ENCODE measurements at places on chromosomes 1 and 21. TPM values are rescaled to one million over a fixed set of nuclear protein-coding genes. Genes with fewer than 3 reads are reported as not detected.

- H3K4me3 ChIP-seq, result no peak overlapping the region
- peaks cover 55% of the 10 kb centered on the region for H3K4me1 ChIP-seq
- H3K36me3 ChIP-seq, result no peaks in the 10 kb centered on the region
- DNase-seq, result no peak
Measured at GRCh38 chr1:117388328-117388727, 21.1 kb downstream of the MAN1A2 start.

DNA sequence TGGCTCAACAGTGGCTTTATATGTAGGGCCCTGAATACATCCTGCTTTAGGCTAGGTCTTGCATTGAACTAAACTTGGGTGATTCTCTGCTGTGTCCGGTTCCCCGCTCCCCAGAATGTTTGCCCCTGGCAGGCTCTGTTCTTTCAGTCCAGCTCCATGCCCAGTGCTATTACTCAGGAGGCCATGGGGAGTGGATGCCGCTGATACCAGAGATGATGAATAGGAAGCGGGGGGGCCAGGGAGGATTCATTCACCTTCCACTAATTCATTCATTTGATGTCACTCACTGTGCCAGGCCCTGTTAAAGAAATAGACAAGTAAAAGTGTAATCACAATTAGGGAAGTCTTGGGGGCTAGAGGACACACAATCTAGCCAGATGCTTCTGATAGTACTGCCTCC, 83.8 kb downstream of the TMEM53 start:
- H3K36me3 ChIP-seq, result no peaks in the 10 kb centered on the region
- H3K27ac ChIP-seq, result no peak overlapping the region
- peaks cover 15% of the 10 kb centered on the region for H3K27me3 ChIP-seq
- no peaks in the 10 kb centered on the region for H3K4me1 ChIP-seq
- H3K4me3 ChIP-seq, result no peak overlapping the region

DNA sequence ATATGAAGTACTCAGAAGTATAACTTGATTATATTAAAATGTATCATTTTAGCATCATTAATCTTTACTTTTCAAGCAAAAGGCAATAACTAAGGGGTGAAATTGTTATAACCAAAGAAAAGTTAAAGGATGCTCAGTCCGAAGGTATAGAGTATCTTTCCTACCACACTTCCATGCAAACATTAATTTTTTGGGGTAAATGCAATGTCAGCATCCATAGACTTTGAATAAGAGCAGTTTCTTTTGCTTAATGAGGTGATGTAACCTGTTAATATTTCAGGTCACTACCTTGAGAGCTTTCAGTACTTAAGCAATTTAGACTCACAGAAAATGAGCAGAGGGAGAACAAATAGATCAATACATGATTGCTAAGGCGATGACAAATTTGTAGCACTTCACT, 1093.5 kb downstream of the PLA2G4A start:
- no peaks in the 10 kb centered on the region for H3K27me3 ChIP-seq
- no peaks in the 10 kb centered on the region for H3K36me3 ChIP-seq
- no peak overlapping the region for H3K4me3 ChIP-seq
- H3K27ac ChIP-seq, result no peak overlapping the region

GRCh38 chr1:71080230-71080738, 551 bp downstream of the ZRANB2 start:
- no peak for DNase-seq
- H3K36me3 ChIP-seq, result peaks cover 33% of the 10 kb centered on the region
- peak overlapping the region; percentile 72 for H3K4me3 ChIP-seq
- peaks cover 3% of the 10 kb centered on the region for H3K27me3 ChIP-seq
- H3K4me1 ChIP-seq, result peaks cover 15% of the 10 kb centered on the region

GRCh38 chr1:199243423-199244061, 604.7 kb downstream of the PTPRC start:
- H3K36me3 ChIP-seq, result no peaks in the 10 kb centered on the region
- H3K4me1 ChIP-seq, result no peaks in the 10 kb centered on the region
- H3K27me3 ChIP-seq, result no peaks in the 10 kb centered on the region
- H3K4me3 ChIP-seq, result no peak overlapping the region
- H3K27ac ChIP-seq, result no peak overlapping the region
- peak; percentile 13 for DNase-seq

GRCh38 chr1:37676281-37677142, 15.8 kb upstream of the CDCA8 start:
- peaks cover 5% of the 10 kb centered on the region for H3K36me3 ChIP-seq
- H3K27ac ChIP-seq, result peak overlapping the region; percentile 36

DNA sequence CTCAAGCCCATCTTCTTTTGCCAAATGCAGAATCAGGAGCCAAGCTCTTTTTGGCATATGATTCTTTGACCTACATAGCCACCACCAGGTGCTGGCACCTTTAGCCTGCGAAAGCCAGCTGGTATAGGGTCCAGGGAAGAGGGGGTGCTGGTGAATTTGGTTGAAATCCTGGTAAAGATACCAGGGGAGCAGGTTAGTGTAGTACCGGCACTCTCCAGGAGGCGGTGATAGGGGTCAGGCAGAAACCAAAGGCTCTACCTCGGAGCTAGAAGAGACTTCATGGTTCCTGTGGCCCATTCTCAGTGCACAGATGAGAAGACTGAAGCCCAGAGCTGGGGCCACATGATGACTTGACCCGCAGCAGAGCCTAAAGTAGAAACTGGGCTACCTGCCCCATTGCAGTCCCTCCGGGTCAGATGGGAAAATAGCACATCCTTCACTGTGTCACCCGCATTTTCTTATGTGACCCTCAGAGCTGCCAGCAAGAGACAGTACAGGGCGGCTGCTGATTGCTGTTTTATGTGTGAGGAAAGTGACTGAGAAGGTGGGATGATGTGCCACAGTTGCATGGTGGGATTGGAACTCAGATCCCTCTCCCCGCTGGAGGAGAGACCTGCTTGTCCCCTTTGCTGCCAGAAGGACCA, 36.0 kb upstream of the IL19 start:
- DNase-seq, result peak; percentile 37
- H3K36me3 ChIP-seq, result peaks cover 28% of the 10 kb centered on the region
- no peak overlapping the region for H3K4me3 ChIP-seq
- H3K4me1 ChIP-seq, result peaks cover 19% of the 10 kb centered on the region

DNA sequence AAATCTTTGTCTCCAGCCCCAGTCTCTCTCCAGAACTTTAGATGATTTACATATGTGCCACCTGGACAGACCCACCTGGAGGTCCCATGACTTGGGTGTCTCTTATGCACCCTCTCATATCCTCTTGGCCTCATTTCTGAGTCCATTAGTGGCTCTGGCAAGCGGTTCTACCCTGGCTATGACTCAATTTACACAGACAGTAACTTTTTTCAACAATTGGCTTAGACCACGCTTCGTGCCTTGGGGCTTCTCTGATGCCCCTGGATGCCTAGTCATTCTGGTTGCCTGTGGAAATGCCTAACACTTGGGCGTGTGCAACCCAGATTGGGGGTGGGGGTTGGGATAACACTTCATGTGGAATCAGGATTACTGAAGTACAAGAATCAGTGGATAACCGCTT, 57.1 kb upstream of the GADD45A start:
- no peaks in the 10 kb centered on the region for H3K27me3 ChIP-seq
- H3K4me3 ChIP-seq, result no peak overlapping the region
- no peak overlapping the region for H3K27ac ChIP-seq
- no peak for DNase-seq

DNA sequence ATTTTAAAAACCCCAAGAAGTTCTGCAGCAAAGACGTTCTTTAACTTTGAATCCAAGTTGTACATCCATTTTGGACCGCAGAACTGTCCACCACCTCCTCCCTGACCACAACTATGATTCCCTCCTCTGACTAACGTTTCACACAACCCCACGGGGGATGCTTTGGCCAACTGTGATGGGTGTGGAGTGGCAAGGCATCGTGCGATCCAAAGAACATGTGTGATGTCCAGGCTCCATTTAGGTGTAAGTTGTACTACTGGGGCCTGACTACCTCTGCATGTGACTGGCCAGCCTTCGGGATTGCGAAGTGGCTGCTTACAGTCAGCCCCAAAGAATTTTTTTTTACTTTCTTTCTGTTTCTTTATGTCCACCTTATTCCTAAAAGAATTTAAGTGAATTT, 6.7 kb downstream of the KCNJ15 start:
- no peaks in the 10 kb centered on the region for H3K27me3 ChIP-seq
- H3K4me3 ChIP-seq, result no peak overlapping the region
- no peak for DNase-seq
- H3K4me1 ChIP-seq, result no peaks in the 10 kb centered on the region
- no peaks in the 10 kb centered on the region for H3K36me3 ChIP-seq

GRCh38 chr1:198179556-198179981, 22.8 kb downstream of the NEK7 start:
- no peaks in the 10 kb centered on the region for H3K27me3 ChIP-seq
- H3K27ac ChIP-seq, result no peak overlapping the region
- no peaks in the 10 kb centered on the region for H3K36me3 ChIP-seq
- H3K4me3 ChIP-seq, result no peak overlapping the region
- peaks cover 70% of the 10 kb centered on the region for H3K4me1 ChIP-seq

DNA sequence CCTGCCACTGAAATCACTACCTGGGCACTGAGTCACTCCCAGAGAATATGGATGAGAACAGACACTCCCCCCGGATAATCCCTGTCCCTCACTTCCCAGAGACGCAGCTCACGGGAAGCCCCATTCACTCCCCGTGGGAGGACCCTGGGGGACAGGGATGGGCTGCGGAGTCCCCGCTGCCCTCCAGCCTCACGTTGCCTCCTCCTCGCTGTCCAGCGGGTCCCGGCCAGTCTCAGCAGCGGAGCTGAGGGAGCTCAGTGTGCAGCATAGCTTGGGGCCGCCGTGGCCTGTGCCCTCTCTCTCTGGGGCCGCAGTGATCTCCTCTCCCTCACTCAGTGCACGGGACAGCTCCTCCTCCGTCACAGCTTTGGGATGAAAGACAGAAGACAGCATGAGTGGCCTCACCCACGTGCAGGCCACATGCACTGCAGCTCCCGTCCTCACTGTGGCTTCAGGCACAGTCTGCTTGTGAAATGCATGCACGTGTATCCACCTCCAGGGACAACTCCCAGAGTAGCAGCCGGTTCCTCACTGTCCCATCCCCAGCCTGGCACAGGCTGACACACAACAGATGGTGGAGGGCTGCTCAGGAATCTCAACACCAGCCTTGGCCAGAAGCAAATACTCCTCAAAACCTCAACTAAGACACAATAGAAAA, 7.4 kb downstream of the CFAP410 start:
- H3K36me3 ChIP-seq, result peaks cover 37% of the 10 kb centered on the region
- H3K27me3 ChIP-seq, result no peaks in the 10 kb centered on the region
- no peak overlapping the region for H3K4me3 ChIP-seq
- H3K27ac ChIP-seq, result no peak overlapping the region

GRCh38 chr1:207362962-207363860, 41.7 kb downstream of the CD55 start:
- no peak overlapping the region for H3K27ac ChIP-seq
- no peak overlapping the region for H3K4me3 ChIP-seq
- peaks cover 22% of the 10 kb centered on the region for H3K36me3 ChIP-seq
- H3K4me1 ChIP-seq, result no peaks in the 10 kb centered on the region
- no peak for DNase-seq

GRCh38 chr1:217614200-217614712, 16.6 kb downstream of the GPATCH2 start:
- H3K27ac ChIP-seq, result no peak overlapping the region
- H3K4me1 ChIP-seq, result no peaks in the 10 kb centered on the region
- DNase-seq, result no peak

DNA sequence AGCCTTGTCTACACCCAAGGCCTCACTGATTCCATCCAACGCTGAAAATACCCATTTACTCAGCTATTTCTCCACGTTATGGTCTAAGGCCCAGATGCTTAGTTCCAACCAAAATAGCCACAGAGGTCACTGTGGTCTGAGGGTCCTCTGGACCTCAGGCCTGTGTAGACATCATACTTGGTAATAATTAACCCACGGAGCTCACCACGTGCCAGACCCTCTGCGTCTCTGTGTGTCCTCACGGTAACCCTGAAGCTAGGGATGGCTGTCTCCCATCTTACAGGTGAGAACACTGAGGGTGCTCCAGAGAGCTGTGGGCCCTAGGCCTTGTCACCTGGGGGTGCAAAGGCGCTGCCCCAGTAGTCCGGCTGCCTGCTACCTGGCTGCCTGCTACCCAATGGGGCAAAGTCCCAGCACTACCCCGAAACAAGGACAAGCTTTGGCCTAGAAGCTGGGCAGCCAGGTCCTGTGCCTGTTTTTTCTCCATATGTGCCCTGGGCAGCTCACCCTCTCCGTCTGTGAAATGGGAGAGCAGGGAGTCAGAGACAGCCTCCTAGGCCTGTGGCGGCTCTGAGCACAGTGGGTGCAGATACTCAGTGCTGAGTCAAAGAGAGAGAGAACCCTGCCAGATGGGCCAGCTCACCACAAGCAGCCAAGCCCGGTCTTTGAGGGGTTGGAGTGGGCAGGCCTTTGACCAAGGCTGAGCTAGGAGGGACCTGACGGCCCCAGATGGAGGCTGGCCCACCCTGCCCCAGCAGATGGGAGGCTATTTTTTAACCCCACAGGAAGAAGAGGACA, 17.0 kb upstream of the RUNX3 start:
- H3K36me3 ChIP-seq, result no peaks in the 10 kb centered on the region
- no peak for DNase-seq
- no peaks in the 10 kb centered on the region for H3K4me1 ChIP-seq
- no peak overlapping the region for H3K4me3 ChIP-seq
- H3K27me3 ChIP-seq, result peaks cover 10% of the 10 kb centered on the region

DNA sequence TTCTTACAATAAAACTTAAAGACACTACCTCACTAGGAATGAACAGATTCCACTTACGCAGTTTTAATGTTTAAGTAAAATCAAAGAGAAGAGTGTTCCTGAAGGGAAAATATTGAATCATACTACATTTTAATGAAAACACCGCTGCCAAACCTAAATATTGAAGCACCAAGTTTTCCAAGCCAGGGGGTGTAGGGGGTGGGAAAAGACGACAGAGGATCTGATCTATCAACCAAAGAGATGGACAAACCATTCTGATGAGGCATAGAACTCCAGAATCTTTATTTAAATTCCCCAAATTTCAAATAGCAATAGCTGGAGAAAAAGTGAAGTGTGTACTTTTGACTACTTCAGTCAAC, 1.2 kb downstream of the ELK4 start:
- peak overlapping the region; percentile 75 for H3K4me3 ChIP-seq
- H3K4me1 ChIP-seq, result peaks cover 46% of the 10 kb centered on the region
- no peaks in the 10 kb centered on the region for H3K27me3 ChIP-seq
- peaks cover 10% of the 10 kb centered on the region for H3K36me3 ChIP-seq
- no peak for DNase-seq

DNA sequence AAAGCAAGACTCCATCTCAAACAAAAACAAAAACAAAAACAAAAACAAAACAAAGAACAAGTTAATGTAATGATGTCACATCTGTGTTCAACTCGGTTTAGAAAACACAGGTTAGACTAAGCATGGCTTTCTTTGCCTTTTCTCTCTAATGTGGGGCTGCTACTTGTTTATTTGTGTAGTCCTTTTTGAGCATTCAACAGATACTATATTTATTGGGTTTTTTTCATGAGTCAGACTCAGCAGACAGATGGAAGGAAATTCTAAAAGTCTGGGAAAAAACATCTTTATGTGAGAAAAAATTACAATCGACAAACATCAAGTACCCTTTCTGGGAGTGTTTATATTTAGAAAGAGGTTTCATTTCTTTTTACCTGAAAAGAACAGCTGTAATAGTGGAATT, 22.3 kb upstream of the OTUD3 start:
- H3K36me3 ChIP-seq, result no peaks in the 10 kb centered on the region
- DNase-seq, result no peak
- no peak overlapping the region for H3K27ac ChIP-seq
- no peak overlapping the region for H3K4me3 ChIP-seq
- H3K27me3 ChIP-seq, result peaks cover 34% of the 10 kb centered on the region

Gene AVPR1B
- not detected for polyA plus RNA-seq

Gene SNX27
- 6.5 TPM for polyA plus RNA-seq

Gene SPRR2F
- not detected for polyA plus RNA-seq

Gene SPRR2A
- not detected for polyA plus RNA-seq

Gene IGSF5
- 1.7 TPM for polyA plus RNA-seq

Gene NR0B2
- polyA plus RNA-seq, result 2.7 TPM

Gene AADACL4
- polyA plus RNA-seq, result not detected
